ENCODE measurements at places on chromosomes 1 and 21.

- DNase-seq: no peak
Measured at GRCh38 chr1:227947676-227948492, at the start of gene WNT9A. Gene WNT9A, minus strand, starts transcription at chr1:227947932. Its CDS starts 45 bp downstream, at chr1:227947887.

DNA sequence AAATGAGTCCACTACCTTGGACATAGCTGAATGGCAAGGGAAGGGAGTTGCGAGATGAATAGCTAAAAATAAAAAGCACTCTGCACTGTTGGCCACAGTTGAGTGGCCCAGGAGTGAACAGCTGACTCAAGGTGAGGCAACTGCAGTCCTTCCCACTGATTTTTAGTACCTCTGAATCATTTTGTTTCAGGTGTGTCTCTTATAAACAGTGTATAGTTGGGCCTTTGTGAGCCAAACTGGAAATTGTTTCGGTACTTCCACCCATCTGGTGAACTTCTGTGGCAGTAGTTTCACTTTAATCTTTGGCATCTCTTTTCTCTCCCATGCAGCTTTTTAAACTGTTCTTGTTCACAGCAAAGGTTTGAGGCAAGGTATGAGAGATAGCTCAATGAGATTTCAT, 122.7 kb downstream of the VAV3 start:
- DNase-seq: no peak

- peak; percentile 40 for DNase-seq
Measured at GRCh38 chr1:150009604-150010392, 728 bp downstream of the OTUD7B start.

DNA sequence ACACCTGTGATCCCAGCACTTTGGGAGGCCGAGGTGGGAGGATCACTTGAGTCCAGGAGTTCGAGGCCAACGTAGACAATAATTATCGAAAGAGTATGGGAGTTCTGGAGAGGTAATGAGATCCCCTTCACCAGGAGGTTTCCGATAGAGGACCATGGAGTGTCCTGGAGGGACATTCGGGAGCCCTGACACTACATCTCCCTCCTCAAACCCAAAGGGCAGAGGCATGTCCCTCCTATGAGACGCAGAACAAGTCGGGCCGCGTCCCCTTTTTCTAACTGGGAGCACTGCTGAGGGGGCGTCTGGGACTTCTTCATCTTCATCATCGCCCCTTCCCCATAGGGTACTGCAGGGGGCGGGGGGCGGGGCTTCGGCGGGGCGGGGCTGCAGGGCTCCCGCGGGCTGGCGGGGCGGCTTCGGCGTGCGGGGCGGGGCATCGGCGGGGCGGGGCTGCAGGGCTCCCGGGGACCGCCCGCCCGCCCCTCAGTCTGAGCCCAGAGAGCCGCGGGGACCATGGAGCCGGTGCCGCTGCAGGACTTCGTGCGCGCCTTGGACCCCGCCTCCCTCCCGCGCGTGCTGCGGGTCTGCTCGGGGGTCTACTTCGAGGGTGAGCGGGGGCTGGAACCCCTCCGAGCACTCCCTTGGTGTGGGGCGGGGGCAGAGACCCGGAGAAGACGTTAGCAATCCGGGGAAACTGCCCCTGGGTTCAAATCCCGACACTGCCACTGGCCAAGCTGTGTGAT, at the start of gene THEMIS2:
THEMIS2 (plus strand) TSS at position 486 of the 743 bp plus-strand sequence; CDS start at position 514, 28 bp downstream.
- peak; percentile 77 for DNase-seq

DNA sequence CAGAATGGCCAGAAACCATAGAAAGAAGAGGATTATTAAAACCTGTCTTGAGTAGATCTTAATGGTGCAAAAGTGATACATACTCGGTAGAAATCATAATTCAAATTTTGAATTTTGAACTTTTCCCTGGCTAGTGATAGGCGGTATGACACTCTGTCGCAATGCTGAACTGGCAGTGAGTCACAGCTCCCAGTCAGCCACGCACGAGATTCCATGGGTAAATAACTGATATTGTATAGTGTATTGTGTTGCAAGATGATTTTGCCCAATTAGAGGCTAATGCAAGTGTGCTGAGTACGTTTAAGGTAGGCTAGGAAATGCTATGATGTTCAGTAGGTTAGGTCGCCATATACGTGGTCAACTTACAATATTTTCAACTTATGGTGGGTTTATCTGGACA, 207.0 kb downstream of the SIPA1L2 start:
- no peak for DNase-seq

GRCh38 chr1:152964536-152964935, 5.9 kb upstream of the SPRR4 start:
- DNase-seq: no peak

DNA sequence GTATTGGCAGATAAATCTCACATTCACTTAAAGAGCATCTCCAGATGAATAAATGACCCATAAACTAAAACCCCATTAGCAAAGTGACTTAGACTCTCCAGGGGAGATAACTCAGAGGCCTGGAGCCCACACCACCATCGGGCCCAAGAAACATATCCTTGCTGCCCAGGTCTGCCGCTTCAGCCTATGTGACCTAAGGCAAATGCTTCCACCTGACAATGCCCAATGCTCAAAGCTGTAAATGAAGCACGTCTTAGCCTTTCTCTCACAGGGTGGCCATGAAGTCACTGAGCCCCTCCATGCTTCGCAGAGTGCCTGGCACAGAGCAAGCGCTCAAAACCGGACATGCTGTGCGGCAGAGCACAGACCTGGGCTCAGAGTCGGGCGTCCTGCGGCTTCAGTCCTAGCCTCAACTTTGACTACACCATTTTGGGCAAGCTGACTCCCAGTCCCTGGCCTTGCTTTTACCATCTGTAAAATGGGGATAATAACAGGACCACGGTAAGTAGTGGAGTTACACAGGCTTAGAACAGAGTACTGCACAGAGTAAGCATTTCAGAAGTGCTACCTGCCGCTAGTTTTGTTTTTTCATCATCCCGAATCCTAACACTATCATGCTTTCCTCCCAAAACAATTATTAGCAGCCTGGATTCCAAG, 23.7 kb downstream of the NOL9 start:
- DNase-seq: no peak

- no peak for DNase-seq
Measured at GRCh38 chr1:244792188-244792850, 43.1 kb upstream of the COX20 start.

GRCh38 chr1:156703741-156704140, 1.6 kb downstream of the CRABP2 start:
- DNase-seq: no peak

GRCh38 chr1:84488107-84488506, 9.0 kb downstream of the RPF1 start:
- no peak for DNase-seq

DNA sequence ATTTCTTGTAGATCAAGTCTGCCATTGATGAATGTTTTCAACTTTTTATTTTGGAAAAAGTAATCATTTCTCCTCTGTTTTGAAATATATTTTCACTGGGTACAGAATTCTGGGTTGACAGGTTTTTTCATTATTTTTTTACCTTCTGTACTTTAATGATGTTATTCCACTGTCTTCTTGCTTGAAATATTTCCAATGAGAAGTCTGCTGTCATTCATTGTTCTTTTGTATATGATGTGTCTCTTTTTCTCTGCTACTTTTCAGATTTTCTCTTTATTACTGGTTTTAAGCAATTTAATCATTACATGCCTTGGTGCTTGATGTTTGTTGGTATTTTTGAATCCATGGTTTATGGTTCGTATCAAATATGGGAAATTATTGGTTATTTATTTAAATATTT, 22.4 kb upstream of the FOXO6 start:
- no peak for DNase-seq

GRCh38 chr1:64403331-64403730, 66.6 kb upstream of the CACHD1 start:
- DNase-seq: no peak

- DNase-seq: no peak
Measured at GRCh38 chr1:153245466-153245865, 14.0 kb upstream of the LORICRIN start.

DNA sequence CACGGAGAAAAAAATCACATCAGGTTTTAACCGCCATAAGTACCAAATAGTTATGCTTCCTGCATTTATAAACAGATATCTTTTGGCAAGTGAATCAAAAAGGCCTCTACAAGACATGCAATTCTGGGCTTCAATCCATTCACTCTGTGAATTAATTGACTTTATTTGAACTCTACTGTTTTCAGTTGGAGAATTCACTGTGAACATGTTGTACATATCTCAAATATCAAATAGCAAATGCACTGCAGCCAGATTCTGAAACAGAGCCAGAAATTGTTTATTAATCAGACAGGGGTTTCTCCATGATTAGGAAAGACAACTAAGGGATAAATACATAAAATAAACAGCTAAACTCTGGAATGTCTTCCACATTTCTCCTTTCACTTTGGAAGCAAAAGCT, 445.4 kb upstream of the NFIA start:
- no peak for DNase-seq

GRCh38 chr1:55720261-55720660, 505.1 kb upstream of the USP24 start:
- DNase-seq: no peak

DNA sequence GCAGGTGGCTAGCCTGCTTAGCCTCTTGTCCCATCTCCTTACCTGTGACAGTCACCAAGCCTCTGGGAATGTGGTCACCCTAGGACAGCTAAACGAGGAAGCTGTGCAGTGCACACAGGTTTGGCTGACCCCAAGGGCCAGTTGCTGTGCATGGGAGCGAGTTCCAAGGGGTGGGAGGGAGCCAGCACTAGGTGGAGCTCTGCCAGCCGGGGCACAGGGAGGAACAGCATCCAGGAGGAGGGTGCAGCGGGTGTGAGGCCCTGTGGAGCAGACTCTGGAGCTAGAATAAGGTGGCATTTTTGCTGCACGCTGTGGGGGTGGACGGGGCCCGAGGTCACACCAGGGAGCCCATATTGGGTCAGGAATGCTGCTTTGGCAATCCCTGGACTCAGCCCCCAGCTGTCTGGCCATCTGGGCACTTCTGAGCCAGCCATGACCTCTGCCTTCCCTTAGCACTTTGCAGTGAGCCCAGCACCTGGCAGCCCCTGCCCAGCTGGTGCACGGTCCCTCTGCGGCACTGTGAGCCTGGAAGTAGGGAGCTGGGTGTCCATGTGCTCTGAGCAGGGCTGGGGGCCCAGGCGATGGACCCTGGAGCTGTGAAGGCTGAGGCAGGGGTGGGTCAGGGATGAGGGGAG, 8.7 kb downstream of the PDXK start:
- DNase-seq: no peak

DNA sequence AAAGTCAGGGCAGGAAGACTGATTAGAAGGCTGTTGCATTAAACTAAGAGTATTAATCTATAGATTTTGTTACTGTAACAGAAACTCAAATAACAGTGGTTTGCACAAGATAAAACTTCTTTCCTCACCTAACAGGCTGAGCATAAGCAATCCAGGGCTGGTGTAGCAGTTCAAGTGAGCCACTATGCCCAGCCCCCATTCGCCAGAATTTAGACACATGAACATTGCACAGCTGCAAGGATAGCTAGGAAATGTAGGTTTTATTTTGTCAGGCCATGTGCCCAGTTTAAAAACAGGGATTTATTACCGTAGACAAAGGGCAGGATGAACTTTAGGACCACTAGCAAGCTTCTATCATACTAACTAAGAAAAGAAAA, 19.5 kb upstream of the DOCK7 start:
- no peak for DNase-seq

- no peak for DNase-seq
Measured at GRCh38 chr21:35179990-35180540, 131.0 kb upstream of the RUNX1 start.

DNA sequence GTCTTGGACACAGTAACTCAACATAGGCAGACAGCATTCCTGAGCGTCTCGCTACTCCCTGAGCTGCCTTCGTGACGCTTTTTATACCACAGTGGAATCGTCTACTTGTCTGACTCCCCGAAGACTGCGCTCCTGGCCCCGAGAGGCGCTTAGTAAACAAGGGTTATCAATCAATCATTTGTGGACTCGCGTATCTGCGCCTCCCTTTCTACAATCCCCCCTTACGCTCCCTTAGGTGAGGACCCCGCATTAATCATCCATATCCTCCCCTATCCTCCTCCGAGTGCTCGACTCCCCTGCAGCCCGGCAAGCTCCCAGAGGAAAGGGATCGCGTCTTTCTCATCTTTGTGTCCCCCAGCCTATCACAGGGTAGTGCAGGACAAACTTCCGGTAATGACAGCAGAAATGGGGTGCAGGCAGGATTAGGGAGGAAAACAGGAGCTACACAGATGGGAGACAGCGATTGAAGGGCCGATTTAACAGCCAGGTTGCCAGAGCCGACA, 522 bp downstream of the TMEM59 start:
- peak; percentile 17 for DNase-seq

DNA sequence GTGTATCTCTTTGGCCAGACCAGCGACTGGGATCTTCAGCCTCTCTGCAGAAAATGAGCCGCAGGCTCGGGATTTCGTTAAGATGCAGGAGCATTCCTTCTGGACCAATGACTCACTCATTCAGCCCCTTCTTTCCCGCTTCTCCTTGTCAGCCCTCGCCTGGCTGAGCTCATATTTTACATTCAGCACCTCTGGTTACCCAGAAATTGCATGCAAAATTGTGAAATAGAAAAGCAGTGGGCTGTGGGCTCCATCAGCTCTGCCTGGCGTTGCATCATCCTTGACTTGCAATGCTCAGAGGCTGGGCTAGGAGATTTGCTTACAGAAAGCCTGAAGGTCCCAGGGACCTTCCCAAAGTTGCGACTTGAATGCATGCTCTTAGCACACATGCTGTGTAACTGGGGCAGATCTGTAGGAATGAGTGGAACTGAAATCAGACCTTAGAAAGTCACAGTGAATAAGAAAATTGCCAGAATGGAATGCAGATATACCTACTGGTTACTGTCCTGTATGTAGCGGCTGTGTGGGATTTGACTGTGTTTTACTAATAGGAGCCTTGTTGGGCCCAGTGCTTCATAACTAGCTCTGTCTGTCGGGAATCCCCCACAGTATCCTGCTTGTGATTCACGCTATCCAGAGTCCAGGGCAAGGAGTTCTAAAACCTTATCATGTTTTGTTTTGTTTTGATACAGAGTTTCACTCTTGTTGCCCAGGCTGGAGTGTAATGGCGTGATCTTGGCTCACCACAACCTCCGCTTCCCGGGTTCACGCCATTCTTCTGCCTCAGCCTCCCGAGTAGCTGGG, 444.8 kb downstream of the KIF26B start:
- DNase-seq: no peak

DNA sequence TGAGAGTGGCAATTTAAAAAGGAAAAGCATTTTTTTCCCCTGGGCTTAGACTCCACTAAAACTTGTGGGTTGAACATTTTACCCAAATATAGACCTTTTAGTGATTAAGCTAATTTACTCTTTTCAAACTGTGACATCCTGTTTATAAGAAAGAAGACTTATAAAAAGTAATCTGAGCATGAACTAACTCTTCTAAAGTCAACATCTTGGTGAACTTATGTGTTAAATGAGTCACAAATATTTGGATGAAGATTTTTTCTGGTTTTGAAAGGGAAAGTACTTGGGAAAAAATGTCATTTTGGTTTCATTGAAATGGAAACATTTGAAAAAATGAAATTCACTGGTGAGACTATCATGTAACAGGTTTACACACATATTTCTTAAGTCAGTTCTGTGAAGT, 109.8 kb downstream of the KCNK2 start:
- DNase-seq: no peak

DNA sequence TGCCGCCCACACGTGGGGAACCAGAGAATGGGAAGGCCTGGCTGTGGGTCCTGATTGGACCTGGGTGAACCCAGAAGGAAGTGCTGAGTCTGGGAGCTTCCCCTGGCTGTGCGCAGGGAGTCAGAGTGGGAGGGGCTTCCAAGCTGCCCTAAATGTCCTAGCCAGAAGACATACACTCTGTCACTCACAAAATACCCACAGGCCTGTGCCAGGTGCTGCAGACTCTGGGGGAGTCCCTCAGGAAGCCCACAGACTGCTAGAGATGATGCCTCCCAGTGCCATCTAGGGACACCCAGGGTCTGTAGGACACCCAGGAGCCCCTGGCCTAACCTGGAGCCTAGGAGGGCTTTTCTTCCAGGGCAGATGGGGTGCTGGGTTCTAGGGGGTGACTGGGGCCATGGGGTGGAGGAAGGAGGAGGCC, 33.7 kb upstream of the LRP8 start:
- no peak for DNase-seq
